ENCODE measurements at places on chromosomes 5 and 9.

DNA sequence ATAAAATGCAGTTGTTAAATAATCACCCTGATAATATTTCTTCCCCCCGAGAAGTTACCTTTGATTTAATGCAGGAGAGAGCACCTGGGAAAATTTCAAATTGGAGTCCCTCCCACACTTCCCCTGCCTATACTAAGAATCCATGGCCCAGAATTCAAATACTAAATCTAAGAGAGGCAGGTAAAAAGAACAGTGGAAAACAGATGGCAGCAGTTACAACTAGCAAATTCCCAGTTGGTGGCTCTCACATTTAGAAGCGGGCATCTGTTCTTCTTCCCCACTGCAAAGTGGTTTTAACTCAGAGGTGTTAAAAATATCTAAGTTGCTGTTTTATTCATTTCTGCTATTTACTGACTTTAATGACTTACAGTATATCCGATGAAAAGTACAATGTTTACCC lies 210.4 kb upstream of the ELAVL2 start:
- no peak for DNase-seq

DNA sequence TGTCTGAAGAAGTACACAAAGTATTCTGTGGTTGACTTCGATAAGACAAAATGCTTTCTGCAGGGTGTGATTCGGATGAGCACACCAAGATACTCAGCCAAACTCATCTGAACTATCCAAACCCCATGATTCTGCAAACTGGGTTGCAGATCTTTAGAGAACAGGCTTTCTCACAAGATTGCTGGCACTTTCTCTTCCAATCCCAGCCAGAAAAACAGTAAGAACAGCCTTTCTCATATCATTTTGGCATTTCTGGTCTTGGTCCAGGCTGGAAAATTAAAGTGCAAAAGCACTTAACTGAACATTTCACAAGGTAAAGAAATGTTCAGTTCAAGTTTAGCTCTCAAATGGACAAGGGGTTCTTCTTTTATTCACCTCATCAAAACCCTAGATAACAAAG lies 269.1 kb downstream of the NR2F1-AS1 start:
- DNase-seq: no peak

DNA sequence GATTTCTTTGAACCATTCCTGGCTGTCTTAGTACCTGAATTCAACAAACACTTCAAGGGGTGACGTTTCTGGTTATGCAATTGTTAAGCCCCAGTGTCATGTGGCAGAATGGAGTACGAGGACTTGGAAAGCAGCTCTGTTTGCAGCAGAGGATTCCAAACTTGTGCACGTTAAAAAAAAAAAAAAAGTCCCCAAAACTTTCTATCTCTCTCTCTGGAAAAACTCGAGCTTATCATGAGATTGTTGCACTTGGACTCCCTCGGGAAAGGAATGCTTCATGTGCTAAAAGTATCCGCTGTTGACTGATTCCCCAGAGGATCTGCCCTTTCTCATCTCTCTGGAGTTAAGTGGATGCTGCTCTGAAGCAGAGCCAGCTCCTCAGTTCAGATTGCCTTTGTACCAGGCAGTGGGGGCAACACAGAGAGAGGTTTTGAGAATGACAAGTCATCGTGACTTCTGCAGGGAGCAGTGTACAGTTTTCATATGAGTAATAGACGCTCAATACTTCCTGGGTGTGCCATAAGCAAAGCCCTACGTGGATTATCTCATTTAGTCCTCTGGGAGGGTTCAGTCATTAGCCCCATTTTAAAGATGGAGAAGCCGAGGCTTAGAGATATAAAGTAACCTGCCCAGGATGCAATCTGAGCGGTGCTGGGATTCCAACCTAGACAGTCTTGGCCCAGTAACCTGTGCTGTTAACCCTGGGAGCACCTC lies 28.1 kb downstream of the TMOD1 start:
- no peak for DNase-seq

DNA sequence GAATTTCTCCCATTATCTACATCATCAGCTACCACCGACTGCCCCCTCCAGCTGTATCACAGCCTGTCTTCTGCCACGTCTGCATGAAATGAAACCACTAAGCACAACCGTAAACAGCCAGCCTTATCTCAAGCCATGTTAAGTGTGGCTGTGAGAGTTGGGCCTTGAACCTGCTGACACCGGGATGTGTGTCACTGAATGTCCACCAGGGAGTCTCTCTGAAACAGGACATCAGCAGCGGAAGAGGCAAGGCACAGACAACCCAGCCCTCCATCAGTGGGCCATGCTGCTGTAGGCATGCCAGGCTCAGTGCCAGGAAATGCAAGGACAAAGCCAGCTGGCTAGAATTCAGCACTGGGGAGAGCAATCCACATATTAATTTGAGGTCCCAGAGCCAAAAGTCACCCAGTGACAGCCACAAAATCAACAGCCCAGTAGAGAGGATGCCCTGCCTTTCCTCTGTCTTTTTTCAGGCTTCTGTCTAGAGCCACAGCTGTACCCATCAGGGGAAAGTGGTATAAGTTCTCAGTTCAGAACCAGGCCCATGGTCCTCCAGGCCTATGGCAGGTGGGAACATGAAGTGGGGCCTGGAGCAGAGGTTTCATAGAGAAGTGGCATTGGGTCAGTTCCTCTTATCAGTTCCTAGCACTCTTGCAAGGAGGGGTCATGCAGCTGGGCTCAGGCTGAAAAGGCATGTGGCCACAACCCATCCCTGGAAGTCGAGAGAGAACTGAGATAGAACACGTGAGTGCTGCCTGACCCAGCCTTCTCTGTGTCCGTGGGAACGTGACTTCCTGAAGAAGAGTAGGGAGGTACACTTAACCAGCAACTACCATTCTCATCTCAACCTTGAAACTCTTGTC lies 199.4 kb downstream of the ESM1 start:
- no peak for DNase-seq

- no peak for DNase-seq
Measured at GRCh38 chr5:172503925-172504700, 49.8 kb upstream of the SH3PXD2B start.
